ENCODE measurements at places on chromosomes 7 and 10.

GRCh38 chr10:97633921-97634320, 621 bp upstream of the MORN4 start:
- DNase-seq = peak; percentile 29

DNA sequence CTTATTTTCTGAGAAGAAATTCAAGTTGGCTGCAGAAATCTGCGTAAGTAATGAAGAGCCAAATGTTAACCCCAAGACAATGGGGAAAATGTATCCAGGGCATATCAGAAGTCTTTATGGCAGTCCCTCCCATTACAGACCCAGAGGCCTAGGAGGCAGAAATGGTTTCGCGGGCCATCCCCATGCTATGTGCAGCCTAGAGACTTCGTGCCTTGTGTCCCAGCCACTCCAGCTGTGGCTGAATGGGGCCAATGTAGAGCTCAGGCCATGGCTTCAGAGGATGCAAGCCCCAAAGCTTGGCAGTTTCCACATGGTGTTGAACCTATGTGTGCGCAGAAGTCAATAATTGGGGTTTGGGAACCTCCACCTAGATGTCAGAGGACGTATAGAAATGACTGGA, 131.9 kb downstream of the GPR37 start:
- DNase-seq = no peak

DNA sequence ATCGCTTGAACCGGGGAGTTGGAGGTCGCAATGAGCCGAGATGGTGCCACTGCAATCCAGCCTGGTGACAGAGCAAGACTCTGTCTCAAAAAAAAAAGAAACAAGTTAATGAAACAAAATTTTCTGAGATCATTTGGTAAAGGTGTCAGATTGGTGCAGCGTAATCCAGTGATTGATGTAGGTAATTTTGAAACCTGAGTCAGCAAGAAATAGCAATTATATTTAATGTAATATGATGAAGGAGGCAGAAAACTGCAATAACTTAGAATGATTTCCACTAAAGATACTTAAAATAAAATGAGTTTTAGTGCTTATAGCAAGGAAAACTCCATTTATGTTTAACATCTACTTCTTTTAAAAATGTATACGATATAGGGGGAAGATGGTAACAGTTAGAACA, 1049.8 kb upstream of the C7orf33 start:
- no peak for DNase-seq

DNA sequence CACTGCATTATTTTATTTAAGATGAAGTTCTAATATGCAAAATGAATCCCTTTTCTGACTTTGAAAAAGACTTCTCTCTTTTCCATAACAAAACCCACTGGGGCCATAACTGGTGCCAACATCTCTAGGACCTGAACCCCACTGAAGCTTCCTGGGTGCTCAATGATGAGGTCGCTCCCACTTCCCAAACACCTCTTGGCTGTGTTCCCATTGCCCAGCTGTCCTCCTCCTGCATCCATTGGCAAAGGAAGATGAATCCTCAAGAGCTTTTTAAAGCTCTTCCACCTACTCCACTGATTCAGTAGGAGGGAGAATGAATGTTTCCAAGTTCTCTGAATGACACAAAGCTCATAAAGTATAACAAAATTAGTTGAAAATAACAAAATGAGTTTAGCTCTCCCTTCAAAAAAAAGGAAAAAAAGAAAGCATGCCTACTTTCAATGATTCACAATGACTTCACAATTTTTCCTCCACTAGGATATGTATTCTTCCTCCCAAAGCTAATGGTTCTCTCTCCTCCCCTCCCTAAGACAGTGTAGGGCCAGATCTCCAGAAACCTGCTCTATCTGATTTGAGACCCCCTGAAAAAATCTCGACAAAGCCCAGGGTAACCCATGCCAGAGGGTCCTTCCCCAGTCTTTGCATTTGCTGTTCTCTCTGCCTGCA, 64.8 kb downstream of the SORBS1 start:
- no peak for DNase-seq

DNA sequence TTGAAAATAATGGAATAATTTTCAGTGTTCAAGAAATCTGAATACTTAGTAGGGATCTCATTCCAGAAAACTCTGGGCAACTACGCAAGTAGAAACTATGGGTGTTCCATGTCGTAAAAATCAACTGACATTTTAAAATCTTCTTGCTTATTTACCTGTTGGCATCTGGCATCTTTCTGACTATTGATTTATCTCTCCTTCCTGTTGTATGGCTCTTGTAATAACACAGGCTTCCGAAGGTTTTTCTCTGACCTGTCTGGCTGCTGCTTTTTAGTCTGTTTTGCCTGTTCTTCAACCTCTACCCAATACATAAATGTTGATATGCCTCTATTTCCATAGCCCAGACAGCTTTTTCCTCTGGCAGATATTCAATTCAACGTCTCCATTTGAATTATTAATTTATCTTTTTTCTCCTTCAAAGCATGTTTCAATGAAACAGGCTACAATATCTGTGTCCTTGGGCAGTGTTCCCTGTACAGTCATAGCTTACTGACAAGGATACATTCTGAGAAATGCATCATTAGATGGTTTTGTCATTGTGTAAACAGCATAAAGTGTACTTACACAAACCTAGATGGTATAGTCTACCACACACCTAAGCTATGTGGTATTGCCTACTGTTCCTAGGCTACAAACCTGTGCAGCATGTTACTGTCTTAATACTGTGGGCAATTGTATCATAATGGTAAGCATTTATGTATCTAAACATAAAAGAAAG, 105.9 kb upstream of the ETV1 start:
- DNase-seq = peak; percentile 69

DNA sequence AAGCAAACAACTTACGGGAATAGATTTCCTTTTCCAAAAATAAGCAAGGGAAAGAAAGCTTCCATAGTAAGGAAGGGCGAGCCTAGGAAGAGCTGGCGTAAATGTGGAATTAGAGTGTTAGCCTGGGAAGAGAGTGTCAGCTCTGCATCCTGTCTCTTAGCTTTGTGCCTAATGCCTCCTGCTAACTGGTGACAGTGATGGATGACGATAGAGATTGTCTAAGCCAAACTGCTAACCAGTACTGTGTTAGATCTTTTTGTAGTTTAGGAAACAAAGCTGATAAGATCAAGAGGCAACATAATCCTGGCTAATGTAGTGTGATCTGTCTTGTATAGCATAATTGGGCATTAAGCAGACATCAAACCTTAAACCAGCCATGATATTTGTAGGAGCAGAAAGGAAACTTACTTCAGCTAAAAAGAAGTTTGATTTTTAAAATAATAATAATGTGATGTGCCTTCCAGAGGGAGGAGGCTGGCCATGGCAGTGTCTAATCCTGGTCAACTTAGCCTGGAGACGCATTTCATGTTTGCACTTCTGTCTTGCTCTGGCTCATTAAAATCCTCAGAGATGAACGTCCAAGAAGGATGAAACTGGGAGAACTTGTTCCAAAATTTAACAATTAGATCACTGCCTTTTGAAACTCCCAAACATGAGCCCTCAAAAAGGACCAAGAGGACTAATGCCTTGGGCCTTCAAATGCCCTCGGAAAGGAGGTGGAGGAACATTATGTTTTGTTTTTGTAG, 85.1 kb downstream of the FAM204A start:
- no peak for DNase-seq

DNA sequence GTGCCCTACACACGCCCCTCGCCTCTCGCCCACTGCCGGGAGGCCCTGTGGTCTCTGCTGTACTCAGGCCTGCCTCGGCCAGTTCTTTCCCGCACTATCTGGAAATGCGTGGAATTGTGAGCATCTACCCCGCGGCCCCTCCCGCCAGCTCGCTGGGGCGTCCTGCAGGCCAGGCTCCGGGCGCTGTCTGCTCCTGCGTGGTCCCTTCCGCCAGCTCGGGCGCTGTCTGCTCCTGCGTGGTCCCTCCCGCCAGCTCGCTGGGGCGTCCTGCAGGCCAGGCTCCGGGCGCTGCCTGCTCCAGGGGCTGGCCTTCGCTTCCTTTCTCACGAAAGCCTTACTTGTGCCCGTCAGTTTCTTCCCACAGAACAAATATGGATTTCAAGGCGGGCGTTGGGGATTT, 14.9 kb downstream of the GET4 start:
- DNase-seq = no peak

GRCh38 chr7:20747001-20747400, 39.7 kb downstream of the SP8 start:
- no peak for DNase-seq

GRCh38 chr7:99784007-99784406, at the start of gene CYP3A4:
TSS of gene CYP3A4 (minus strand) at chr7:99784184. CDS start at chr7:99784081, 103 bp downstream.
- no peak for DNase-seq

- peak; percentile 43 for DNase-seq
Observed at GRCh38 chr7:34277016-34277802, 371.9 kb downstream of the BMPER start.

- DNase-seq = no peak
Observed at GRCh38 chr7:84277628-84278224, 83.1 kb upstream of the SEMA3A start.

DNA sequence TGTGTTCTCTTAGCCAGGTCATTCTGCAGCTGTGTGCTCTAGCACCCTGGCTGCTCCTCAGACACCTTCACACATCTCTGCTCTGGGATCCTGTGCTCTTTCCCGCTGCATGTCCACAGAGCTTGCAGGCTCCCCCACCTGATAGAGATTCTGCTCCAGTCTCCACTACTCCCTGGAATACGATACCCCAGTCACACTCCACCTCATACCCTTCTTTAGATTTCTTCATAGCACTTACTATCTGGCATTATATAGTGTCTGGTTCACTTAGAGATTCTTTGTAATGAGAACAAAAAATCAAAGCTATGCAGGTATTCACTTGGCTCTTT, 88.0 kb downstream of the CELF2 start:
- DNase-seq = no peak

GRCh38 chr7:94449151-94449725, 54.5 kb downstream of the COL1A2 start:
- DNase-seq = peak; percentile 47

GRCh38 chr10:25557136-25557535, 376.9 kb upstream of the MYO3A start:
- no peak for DNase-seq

DNA sequence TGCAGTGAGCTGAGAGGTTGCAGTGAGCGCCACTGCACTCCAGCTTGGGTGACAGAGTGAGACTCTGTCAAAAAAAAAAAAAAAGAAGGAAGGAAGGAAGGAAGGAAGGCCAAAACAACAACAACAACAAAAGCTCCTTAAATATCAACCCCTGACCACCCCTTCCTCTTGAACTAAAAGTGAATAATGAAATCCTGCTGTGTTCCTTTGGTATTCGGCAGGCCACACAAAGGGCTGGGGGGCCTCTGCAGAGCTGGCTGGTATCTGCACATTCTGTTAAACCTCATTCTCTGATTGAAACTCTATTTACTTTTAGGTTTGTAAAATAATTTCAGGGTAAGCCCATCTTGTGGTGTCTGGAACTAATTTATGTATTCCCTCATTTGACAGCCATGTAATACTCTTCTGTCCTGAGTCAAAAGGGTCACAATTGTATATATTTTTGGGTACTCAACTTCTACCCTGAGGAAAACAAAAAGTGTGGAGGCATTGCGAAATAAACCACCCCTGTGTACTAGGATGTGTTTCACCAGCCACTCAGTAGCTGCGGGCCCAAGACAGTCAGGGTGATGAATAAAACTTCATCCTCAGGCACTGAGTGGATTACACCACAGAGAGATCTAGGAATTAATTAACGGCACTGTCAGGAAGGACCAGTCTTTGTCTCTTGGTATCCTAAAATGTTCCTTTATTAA, 446.4 kb upstream of the PFKP start:
- DNase-seq = no peak

- DNase-seq = no peak
Observed at GRCh38 chr10:58674251-58674650, 161.6 kb downstream of the BICC1 start.

DNA sequence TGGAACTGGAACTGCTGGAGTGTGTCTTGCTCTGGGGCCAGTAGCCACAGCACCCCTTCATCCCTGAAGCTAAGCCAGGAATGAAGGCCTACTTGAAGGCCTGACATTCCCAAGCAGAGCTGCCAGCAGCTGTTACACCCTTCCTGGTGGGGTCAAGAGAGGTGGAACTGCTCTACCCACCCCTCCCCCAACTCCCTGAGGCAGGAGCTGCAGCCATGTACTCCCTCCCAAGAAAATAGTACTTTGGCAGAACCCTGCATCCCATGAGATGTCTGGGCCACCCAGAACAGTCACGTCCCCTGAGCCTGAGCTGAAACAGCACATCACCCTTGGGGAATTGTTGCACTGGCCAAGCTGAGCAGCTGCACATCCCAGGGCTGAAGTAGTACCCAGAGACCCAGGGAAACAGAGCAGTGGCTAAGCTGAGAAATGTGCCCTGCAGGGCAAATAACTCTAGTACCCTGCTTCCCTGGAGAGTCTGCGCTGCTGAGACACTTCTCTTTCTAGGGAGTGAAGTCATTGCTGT, 63.4 kb upstream of the PLA2G12B start:
- DNase-seq = peak; percentile 33

GRCh38 chr7:94445696-94446194, 51.0 kb downstream of the COL1A2 start:
- DNase-seq = no peak

DNA sequence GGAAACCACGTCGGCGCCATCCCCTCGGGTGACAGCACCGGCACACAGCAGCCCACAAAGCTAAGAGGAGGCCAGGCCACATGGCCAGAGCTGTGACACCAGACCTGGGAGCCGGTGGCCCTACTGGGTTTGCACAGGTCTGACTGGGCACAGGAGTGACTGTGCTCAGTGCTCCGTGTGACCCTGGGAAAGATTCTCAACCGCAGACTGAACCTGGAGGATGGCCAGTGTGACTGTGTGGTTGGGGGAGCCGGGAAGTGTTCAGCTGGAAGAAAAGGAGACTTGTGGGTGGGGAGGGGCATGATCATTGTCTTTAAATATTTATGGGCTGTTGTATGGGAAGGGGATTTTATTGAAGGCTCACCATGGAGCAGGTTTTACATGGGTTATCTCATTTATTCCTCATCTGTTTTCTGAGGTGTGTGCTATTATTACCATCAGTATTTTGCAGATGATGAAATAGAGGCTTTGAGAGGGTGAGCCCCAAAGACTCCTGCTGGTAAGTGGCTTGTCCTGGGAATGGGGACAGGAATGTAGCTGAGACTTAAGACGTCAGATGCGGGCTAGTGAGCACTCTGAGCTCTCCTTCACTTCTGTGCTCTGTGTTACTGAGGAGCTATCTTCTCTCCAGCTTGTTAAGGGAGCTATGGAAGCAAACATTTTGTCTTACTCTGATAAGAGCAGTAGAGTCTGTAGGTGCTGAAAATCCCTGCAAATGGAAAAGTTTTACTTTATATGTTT, 127.5 kb downstream of the TMEM178B start:
- no peak for DNase-seq

DNA sequence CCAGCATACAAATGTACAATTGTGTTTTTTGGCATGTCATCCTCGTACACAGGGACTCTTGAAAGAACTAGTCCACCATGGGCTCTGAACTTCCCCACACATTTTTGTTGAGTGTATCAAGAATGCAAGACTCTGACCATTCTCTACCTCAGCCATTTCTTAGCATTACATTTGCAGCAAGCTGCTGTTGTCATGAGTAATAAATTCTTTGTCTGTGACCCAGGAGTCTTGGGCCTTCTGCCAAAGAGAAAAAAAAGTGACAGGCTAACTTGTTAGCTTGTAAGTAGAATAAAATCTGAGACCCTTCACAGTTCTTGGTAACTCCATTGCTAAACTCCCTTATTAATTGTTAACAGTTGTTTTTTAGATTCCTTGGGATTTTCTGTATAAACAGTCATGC, 542.3 kb upstream of the MBL2 start:
- DNase-seq = peak; percentile 96

All from epithelial cell of esophagus (primary cell).